GM23248 (cell line): ENCODE measurements at places on chromosomes 5 and 9.

DNA sequence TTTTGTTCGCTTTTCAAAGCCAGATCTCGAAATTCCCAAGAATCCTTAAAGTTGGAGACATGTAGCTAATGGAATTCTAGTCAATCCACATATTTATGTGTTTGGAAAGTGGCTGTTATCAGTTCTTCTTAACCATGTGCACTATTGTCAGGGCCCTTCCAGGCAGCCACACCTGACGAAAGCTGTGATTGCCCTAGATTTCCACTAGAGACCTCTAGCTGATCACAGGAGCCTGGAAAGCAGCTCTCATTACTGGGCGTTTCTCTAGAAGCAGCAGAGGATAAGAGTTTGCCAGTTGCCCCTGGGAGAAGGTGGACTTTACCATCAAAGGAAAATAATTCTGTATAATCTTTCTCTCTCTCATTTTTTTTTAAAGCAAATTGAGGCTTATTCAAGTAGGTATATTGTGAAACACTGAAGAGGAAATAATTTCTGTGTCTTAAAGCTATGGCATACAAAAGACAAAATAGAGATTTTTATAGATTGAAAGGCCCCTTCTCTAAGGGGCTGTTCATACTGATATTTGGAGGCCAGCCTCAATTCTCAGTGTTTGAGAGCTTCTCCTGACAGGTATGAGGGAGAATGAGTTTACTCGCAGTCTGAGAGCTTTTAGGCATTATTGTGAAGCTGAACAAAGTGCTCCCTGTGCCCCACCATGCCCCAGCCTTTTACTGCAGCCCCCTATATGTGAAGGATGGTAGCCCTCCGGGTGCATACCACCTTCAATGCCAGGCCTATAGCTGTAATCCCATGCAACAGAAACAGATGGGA is 405.4 kb upstream of the ACTBL2 start:
- peak; percentile 71 for DNase-seq

DNA sequence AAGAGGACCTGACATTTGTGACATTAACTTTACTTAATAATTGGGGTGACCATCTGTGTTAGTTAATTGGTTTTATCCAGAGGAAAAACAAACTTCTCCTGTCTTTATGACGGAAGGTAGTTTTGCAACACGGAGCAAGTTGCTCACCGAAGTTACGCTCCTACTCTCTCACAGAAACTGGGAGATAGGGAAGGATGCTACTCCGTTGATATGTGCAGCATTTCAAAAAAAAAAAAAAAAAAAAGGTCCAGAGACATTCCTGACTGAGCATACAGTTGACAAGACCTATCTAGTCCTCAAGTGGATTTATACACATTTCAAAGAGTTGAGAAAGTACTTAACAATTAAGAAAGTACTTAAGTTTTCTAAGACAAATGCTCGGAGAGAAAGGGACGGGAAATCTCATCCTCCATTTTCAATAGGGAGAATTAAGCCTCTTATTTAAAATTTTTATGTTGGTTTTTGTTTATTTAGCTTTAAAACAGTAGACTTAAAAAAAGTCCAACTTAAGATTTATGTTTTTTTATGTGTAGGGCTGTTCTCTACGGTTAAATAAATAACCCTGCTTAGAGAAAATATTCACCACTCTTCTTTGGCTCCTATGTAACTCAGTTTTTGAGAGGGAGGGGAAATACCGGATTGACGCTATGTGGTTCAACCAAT is 455 bp upstream of the FER start:
- DNase-seq = no peak

GRCh38 chr9:129816501-129817435 is 7.2 kb downstream of the TOR1A start:
- no peak for DNase-seq

GRCh38 chr5:8094304-8094703 is 225.4 kb downstream of the MTRR start:
- no peak for DNase-seq

DNA sequence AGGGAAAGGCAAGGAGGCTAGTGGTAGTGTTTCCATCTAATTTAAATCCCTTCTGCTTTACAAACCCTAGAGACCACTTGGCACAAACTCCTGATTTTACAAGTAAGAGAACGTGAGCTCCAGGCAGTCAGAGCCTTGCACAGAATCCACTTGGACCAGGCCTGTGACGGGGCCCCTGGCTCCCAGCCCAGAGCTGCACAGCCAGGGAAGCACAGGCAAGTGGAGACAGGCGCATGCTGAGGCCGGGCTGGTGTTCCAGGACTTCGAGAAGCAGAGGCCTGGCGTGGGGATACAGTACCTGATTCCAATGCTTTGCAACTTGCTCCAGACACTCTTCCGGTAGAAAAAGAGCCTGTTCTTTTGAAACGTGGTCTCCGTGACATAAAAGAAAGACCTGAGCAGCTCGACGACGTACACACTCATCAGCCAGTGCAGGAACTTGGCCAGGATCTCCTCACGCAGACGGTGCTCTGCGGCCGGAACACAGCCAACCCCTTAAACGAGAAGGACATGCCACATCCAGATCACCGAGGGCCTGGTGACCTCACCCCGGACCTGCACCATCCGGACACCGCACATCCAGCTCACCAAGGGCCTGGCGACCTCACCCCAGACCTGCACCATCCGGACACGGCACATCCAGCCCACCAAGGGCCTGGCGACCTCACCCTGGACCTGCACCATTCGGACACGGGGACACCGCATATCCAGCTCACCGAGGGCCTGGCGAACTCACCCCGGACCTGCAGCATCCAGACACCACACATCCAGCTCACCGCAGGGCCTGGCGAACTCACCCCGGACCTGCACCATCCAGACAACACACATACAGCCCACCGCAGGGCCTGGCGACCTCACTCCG is 12.5 kb downstream of the TERT start:
- DNase-seq = no peak

- no peak for DNase-seq
Observed at GRCh38 chr9:74526215-74526614, 29.1 kb downstream of the RORB start.

DNA sequence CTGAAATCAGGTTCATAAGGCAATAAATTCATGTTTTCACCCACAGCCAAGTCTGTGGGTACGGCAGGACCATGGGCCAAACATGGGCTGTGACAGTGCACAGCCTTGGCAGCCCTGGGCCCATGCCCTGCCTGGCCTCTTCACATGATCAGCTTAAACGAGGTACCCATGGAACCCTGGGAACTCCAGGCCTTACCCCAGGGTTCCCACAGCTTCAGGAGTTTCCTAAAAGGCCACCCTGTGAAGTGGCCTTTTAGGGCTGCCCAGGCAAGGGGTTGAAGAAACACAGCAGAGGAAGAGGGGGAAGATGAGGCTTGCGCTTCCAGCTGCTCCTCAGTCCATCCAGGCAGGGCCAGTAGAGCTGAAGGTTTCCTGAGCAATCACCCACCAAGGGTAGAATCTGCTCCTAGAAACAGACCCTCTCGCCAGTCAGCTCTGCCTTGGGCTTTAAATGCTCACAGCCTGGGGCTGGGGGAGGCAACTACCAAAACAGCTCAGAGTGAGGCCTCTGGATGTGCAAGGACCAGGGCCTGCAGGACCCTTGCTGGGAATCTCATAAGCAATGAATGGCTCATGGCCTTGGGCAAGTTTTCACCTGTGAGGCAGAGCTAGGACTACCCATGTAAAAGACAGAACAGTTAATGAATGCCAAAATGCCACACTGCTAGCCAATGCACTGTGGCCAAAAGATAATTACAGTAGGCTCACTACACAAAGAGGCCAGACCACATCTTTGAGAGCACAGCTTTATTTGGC is 79.3 kb upstream of the LRRTM2 start:
- no peak for DNase-seq

DNA sequence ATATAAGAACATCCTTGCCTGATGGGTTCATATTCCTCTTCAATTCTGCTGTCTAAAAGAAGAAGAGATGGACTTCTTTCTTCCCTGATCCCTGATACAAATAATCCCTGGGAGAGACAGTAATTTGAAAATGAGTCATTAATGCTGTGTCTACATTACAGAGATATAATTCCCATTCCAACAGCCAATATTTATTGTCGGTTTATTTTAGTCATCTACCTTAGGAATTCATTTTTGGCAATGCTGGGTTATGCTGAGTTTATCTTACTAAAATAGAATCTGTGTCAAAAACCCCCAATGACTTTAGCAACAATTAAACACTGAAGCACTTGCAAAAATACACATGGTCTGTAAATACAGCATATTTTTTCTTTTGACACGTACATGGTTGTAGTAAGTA is 23.9 kb downstream of the ZNF474 start:
- DNase-seq = peak; percentile 90

DNA sequence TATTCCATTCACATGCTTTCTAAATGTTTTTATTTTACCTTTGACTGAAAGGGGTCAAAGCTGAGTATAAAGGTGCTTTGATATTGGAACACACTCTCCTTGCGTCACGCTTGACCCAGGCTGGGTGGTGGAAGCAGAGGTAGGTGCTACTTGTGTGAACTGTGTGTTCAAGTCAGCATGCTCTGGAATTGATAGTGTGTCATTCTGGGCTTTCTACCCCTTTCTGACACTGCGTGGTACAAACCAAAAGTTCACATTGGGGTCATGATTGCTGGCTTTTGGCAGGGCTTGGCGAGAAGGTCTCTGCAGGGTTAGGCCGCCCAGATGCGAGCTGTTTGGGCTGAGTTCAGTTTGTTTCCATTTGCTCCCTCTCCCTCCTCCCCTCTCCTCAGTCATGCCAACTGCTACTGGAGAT is 131.8 kb downstream of the ADAMTSL1 start:
- DNase-seq = peak; percentile 36
